ENCODE measurements at places on chromosomes 4 and X.

DNA sequence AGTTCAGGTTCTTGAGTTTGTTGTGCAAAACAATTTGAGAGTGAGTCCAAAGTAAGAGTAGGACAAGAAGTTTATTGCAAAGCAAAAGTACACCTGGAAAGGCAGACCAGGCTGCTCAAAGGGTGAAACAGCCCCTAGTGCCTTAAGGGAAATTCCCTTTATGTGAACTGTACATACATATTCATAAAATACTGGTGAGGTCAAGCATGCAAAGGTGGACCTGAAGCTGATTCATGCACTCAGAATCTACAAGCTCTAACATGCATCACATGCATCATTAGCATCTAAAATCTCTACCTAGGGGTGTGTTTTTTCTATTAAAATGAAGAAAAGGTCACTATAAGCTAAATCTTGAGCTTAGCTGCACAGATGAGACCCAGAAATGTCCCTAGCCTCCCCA is 266.9 kb downstream of the SPATA18 start:
- no peak for DNase-seq

DNA sequence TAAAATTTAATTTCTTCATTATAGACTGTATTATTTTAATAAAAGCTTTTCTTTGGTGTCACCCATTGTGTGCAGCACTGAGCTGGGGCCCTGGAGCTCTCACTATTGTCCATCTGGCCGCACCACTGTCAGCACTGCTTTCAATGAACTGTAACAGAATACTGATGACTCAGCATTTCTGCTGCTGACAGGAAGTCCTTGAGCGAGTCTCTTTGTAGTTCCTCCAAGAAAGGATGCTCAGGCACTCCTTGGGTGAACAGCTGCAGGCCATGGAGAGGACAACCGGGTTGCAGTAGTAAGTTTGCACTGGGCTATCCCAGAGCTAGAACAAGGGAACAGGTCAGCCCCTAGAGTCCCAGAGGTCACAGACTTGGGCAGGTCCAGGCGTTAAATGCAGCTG is 81.6 kb downstream of the SORBS2 start:
- DNase-seq = no peak

DNA sequence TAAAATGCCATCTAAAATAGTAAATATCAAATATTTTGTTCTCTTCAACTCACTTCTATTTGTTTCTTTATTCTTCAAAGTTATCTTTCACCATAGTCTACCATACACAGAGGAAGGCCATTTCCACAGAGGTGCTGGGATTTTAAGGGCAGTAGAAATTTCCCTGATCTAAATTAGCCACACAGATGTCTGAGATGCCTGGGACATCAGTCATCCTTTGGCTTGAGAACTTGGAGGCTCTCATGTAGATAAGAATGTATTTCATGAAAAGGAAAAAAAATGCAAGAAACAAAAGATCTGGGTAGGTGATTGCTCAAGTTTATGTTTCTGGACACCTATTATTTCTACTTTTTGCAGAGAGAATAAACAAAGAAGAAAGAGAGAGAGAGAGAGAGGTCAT is 1008.2 kb downstream of the NLGN4X start:
- no peak for DNase-seq

- DNase-seq = no peak
These were observed 61.8 kb downstream of the RHOH start for GRCh38 chr4:40258627-40259026.
